AG20443 (cell line): ENCODE measurements at places on chromosomes 7 and 10.

DNA sequence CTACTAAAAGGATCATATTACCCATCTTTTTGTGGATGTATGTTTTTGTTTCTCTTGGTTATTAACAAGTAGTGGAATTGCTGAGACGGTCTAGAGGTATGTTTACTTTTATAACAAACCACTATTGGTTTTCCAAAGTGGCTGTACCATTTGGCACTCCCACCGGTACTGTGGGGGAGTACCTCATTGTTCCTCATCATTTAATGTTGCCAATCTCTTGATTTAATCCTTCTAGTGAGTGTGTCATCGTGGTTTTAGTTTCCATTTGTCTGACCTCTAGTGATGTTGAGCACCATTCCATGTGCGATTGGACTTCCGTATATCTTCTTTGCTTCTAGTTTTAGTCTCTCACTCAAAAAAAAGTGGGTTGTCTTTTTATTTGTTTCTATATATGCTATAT is 50.4 kb downstream of the RBM33 start:
- no peak for DNase-seq

GRCh38 chr10:47331491-47331890 is 9.2 kb downstream of the GDF2 start:
- DNase-seq, result no peak

DNA sequence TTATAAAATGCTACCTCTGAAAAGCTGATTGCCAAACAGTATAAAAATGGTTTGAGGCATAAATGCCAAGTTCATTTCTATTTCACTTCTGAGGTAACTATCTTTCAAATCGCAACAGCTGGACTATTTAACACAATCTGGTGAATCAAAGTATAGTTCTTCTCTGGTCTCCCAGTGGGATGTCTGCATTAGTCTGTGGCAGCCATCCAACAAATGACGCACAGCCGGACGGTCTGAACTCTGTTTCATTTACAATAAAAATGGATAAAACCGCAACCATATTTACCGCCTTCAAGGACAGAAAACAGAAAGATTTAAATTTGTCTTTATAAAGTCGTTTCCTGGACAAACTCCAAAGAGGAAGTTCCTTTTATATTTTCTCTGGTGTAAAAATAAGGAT is 41.9 kb downstream of the ENO4 start:
- no peak for DNase-seq

DNA sequence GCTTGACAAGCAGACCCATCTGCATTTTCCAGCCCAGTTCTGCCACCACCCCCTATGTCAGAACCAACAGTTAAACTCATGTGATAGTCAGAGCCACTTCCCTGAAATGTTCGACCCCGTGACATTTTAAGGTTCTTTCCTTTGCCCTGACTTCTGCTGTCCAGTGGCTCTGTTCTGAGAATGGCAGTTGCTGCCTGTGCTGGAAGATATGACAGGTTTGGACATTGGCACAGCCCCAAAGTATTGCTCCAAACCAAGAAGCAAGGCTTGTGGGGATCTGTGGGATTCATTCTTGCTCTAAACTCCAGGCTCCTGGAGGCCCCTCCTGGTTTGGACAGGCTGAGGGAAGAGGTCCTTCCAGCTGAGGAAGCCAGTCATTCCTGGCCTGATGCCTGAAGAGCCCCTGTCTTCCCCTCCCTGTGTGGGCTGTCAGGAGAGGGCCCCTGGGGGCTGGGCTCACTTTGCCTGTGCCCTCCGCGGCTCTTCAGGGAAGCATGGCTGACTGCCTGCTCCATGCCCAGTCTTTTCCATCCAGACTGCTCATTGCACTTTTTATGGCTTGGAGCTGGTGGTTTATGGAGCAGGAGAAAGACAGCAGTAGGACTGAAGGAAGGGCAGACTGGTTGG is 138.0 kb downstream of the CDH23 start:
- DNase-seq, result no peak

DNA sequence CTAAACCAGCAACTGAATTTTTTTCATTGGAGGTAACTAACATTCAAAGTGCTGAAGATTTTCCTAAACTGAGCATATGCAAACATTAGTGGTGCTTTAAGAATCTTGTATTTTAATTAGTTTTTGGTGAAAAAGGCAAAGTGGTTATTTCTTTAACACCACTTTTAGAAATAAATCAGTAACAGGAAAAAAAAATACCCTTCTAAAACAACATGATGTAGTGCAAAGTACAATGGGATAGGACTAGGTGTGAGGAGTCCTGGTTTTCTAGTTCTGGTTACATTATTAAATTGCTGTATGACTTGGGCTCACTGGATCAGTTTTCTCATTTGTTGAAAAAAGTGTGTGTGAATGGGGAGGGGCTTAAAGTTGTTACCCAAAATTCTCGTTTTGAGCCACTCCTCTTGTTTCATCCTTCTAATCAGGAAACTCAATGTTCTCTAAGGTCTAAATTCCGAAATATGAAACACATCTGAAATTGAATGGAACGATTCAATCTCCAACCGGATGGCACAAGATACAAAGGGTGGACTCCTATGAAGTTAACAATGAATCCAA is 1.8 kb downstream of the WASL start:
- no peak for DNase-seq

DNA sequence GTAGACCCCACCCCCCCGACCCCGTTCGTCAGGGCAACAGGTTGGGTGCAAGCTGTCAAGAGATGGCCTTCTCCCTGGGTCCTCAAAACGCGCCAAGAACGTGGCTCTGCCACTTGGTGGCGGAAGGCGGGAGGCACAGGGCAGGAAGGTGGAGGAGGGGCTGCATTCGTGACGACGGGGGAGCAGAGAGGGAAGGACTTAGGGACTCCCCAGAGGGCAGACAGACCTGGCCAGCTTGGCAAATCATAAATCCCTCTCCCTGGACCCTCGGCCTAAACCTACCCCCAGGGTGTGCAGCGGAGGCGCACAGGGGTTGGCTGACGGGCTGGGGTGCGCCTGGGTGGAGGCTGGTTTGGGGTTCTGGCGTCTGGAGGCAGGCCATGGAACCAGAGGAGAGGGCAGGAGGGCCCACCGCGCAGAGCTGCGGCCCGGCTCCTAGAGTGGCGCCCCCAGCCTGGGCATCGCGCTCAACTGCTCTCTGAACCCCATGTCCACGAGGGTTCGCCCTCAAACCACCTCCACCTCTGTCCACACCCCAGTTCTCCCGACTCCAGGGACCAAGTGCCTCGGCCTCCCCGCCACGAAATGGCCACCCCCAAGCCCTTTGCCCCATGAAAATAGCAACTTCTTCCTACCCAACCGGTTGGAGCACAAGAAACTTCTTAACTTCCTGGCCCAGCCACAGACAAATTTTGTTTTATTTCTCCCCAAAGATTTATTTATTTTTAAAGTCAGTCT is 10.8 kb upstream of the GATA3 start:
- peak; percentile 14 for DNase-seq

DNA sequence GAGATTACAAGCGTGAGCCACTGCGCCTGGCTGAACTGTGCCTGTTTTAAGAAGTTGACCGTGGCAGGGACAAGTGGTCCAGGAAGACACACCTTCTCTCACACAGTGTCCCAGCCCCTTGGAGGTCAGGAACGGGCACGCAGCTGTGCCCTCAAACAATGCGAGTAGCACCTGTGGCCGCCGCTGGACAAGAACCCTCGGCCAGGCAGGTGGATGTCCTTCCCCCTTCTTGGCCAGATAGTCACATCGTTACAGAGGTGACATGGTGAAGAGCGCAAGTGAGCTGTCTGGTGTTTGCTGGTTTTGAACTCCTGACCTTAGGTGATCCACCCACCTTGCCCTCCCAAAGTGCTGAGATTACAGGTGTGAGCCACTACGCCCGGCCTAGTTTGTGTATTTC is 8.8 kb downstream of the ZFAND2A start:
- no peak for DNase-seq

DNA sequence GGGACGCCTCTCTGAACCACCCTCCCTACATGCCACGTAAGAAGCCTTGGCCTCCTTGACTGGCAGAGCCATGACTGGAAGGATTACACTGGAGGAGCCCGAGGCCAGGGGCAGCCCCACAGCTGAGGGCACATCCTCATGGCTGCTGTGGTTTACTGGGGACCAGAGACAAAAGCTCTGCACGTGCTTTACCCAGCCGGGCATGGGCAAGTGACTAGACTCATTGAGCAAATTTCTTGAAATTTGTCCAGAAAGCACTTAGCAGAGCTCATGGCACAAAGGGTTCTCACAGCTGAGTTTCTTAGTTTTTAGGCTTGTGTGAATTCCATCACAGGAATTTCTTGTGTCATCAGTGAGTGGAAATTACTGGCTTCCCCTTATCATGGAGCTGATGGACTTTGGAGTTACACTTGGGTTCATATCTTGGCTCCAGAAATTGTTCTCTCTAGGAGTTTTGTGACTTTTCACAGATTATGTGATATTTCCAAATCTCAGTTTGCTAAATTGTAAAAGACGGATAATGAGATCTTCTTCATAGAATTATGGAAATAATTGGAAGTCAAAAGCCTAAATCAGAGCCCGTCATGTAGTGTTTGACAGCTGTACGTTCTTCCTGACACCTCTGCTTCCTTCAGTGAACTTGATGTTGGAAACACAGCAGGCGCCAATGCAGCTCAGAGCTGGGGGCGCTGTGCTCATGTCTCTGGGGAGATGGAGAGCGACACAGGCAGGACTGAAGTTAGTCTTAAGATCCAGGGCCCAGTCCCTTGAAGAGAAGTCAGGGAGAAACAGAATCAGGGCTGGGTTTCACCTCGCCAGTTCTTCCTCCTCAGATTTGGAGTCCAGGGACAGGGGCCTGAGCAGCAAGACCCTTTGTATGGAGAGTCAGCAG is 47.7 kb upstream of the MGAM2 start:
- DNase-seq, result no peak

DNA sequence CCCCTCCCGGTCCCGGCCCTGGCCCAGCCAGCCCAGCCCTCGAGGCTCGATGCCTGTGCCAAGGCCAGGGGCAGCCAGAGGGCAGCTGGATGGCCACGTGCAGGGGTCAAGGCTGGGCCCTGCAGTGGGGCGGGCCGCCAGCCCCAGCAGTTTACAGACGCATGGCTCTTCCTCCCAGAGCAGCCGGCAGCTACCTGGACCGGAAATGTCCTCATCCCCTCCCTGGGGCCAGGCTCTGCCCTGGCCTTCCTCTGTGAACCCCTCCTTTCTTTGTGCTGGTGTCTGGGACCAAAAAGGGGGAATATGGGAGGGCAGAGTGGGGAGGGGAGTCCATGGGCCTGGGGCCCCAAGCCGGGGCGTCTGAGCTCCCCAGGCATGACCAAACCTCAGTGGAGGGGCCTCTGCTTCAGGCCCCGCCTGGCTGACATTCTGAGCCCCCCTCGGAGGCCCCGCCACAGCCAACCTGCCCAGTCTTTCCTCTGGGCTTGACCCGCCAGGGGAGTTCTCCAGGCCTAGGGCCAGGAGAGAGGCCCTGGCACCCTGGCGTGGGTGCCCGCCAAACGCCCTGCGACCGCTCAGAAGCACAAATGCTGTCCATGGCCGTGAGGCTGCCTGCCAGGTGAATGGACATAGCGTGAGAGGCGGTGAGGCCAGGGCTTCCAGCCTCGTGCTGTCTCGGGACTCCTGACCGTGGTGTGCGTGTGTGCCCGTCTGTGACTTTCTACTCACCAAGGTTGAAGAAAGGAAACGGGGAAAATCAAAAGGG is 24.7 kb upstream of the AMZ1 start:
- DNase-seq, result no peak

GRCh38 chr7:43112941-43113621 is 634 bp downstream of the HECW1 start:
- DNase-seq, result peak; percentile 78

DNA sequence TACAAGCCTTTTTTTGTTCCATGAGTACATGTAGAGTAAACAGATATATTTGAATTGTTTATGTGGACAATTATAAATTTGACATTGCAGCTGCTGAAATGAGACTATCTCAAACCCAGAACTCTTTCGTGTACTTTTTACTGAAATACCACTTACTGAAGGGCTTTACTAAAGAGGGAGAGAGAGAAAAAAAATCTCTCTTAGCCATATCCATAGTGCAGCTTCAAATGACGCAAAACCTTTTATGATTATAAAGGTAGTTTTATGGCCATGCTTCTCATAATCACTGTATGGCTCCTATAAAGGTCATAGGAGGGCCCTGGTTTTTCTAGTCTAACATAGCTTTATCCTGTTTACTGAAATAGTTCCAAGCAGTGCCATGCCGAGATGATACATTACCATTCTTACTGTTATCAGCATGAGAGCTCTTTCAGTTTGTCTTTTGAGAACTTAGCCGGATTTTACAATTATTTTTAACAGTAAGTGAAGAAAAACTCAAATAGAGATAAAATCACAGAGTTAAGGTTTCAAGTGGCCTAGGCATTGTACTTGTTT is 35.1 kb downstream of the KCND2 start:
- no peak for DNase-seq

DNA sequence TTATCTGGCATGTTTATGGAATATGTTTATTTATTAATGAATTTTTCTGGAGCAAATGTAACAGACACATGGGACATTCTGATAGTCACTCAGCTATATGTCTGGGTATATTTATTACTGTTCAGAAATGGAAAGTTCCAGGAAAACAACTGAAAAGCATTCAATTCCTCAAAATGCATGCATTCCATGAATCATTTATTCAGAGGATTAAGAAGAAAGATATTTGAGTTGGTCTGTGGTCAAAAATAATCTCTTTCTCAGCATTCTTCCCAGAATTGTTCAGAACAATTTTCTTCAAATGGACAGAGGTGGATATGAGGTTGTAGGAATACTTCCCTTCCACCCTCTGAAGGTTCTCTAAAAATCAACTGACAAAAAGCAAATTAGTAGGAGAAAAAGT is 97.6 kb upstream of the ITGB1 start:
- no peak for DNase-seq

DNA sequence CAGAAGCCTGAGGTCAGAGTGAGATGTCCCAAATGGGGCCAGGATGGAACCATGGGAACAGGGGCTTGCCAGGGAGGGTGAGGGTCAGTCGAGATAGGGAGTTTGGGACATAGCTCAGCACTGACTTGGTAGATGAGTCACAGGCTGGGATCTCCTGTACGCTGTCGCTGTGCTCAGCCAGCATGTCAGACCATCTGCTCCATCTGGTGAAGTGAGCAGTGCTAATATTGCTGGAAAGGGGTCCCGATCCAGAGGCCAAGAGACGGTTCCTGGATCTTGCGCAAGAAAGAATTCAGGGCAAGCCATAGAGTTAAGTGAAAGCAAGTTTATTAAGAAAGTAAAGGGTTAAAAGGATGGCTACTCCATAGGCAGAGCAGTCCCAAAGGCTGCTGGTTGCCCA is 505.6 kb downstream of the GALNT17 start:
- DNase-seq, result peak; percentile 54

GRCh38 chr7:33072471-33072870 is 9.9 kb upstream of the NT5C3A start:
- peak; percentile 73 for DNase-seq

- no peak for DNase-seq
These were observed 146.6 kb downstream of the SH3PXD2A start for GRCh38 chr10:103708627-103709288.

GRCh38 chr7:74365322-74366022 is 76.3 kb downstream of the CLIP2 start:
- peak; percentile 89 for DNase-seq

GRCh38 chr7:158111906-158112570 is 475.6 kb downstream of the PTPRN2 start:
- DNase-seq, result no peak

DNA sequence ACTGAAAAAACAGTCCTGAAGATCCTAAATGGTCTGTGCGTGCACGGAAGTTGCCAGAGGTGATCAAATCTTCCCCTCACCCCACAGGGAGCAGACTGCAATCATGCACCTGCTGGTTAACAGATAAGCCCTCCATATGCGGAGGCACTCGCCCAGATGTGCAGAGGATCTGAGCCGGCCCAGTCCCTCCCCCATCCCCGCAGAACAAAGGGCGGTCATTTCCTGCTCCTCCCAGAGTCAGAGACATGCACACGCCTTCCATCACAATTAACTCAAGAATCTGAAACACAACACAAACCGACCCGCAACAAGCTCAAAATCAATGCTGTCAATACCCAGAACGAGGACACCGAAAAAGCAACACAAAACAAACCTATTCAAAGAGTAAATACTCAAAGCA is 24.2 kb downstream of the CRTAC1 start:
- no peak for DNase-seq
